ENCODE measurements at places on chromosomes 13 and 19. TPM values are rescaled to one million over a fixed set of nuclear protein-coding genes. Genes with fewer than 3 reads are reported as not detected.

The ZNF776 gene
- polyA plus RNA-seq: 4.8 TPM

The P2RY11 gene
- polyA plus RNA-seq: 5.2 TPM

The SLC46A3 gene
- polyA plus RNA-seq: 11.1 TPM

The PEX11G gene
- polyA plus RNA-seq: 0.55 TPM

The FGF21 gene
- polyA plus RNA-seq: not detected

The CBLC gene
- polyA plus RNA-seq: not detected

The TJP3 gene
- polyA plus RNA-seq: 0.06 TPM

The ZNF426 gene
- polyA plus RNA-seq: 6.5 TPM

The TLE6 gene
- 1.3 TPM for polyA plus RNA-seq

The CCL25 gene
- not detected for polyA plus RNA-seq

The KIR2DL4 gene
- polyA plus RNA-seq: 0.10 TPM

The DBP gene
- 11.6 TPM for polyA plus RNA-seq

The WDFY2 gene
- polyA plus RNA-seq: 2.0 TPM

The RFPL4A gene
- not detected for polyA plus RNA-seq

The ZNF177 gene
- 1.8 TPM for polyA plus RNA-seq

The PNMA8C gene
- not detected for polyA plus RNA-seq
